ENCODE measurements at places on chromosomes 3 and 15.

GRCh38 chr3:194893121-194893987 lies 207.7 kb downstream of the FAM43A start:
- DNase-seq: no peak

GRCh38 chr3:131688370-131688769 lies 185.6 kb upstream of the MRPL3 start:
- DNase-seq: peak; percentile 31

DNA sequence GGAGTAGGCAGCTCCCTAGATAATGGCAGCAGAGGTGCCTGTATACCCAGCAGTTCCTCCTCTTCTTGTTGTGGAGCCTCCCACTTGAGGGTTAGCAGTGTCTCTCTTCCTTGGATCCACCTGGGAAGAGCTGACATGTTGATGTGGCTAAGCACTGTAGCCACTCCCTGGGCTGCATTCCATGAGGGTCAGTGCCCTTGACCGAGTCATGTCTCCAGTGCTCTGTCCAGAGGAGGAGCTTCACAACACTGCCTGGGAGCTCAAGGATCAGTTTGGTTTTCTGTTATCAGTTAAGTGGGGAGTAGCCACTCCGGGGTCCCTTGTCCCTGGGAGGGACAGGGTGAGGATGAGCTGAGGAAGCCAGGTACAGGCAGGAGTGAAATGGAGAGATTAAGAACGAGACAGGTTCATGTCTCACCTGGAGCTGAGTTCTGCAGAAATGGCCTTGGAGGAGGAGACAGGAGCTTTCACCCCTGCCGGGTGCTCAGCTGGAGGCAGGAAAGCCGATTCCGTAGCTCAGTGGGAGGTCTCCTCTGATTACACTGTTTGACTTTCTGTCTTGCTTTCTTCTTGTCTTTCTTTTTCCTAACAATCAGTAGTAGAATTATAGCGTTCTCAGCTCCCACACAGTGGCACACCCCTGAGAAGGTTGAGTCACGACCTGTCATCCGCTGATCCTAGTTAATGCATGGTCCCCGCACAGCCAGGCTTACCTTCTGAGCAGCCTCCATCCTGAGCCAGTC lies 57.9 kb upstream of the SEC22A start:
- DNase-seq: no peak

GRCh38 chr3:149417727-149418126 lies 40.3 kb upstream of the TM4SF1 start:
- DNase-seq: no peak

- peak; percentile 56 for DNase-seq
Observed at GRCh38 chr3:156668073-156668763, 6.2 kb upstream of the TIPARP start.

GRCh38 chr15:47663101-47663500 lies 54.2 kb upstream of the SEMA6D start:
- no peak for DNase-seq

GRCh38 chr3:24365168-24365567 lies 129.5 kb downstream of the THRB start:
- peak; percentile 84 for DNase-seq

Measured in fibroblast of the aortic adventitia (primary cell).